Aorta (tissue), 5 donors: ENCODE measurements at places on chromosomes 2 and 18. TPM values are rescaled to one million over a fixed set of nuclear protein-coding genes. Genes with fewer than 3 reads are reported as not detected.
A peak's percentile ranks its signal among the peaks of the same experiment; 100 is the strongest.

GRCh38 chr2:21317131-21317530 lies 193.4 kb downstream of the TDRD15 start:
- peak; percentile 54 for DNase-seq

- DNase-seq, result no peak
These were observed 190.8 kb upstream of the NDUFV2 start for GRCh38 chr18:8911408-8912340.

GRCh38 chr2:139365189-139365588 lies 585.0 kb upstream of the NXPH2 start:
- no peak for DNase-seq

GRCh38 chr2:204470178-204470620 lies 75.1 kb upstream of the PARD3B start:
- no peak for DNase-seq

DNA sequence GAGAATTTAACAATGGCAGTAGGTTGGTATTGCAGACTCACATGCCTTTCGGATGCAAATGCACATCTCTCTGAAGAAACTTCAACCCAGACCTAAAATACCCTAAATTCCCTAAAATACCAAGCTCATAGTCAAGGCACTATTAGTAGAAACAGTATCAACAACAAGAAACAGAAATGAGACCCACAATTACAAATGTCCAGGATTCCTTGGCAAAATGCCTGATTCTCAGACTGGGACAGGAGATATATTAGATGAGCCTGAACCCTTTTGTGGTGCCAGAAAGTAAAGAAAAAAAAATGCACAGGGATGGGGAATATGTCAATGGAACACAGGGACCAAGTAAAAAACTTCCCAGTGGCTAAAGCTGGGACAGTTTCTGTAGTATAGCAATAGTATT lies 77.2 kb downstream of the NAT8 start:
- no peak for DNase-seq

- DNase-seq, result no peak
These were observed 181.1 kb downstream of the SOCS6 start for GRCh38 chr18:70469916-70470315.

- no peak for DNase-seq
These were observed 249.3 kb upstream of the AGAP1 start for GRCh38 chr2:235244255-235245220.

- DNase-seq, result no peak
These were observed 298.2 kb downstream of the CDCA7 start for GRCh38 chr2:173652767-173653431.

- DNase-seq, result no peak
These were observed 36.5 kb upstream of the SIX2 start for GRCh38 chr2:45045706-45046105.

- DNase-seq, result no peak
These were observed 194.5 kb upstream of the SIX3 start for GRCh38 chr2:44746856-44747615.

GRCh38 chr18:57776767-57777166 lies 26.3 kb downstream of the ATP8B1 start:
- DNase-seq, result no peak

The ERFE gene
- 2.5 TPM for total RNA-seq

The UPP2 gene
- total RNA-seq, result not detected

The SEPTIN10 gene
- total RNA-seq, result 127 TPM

The MTHFD2 gene
- 55.7 TPM for total RNA-seq

The TMEM169 gene
- 0.72 TPM for total RNA-seq
